GM23248 (cell line): ENCODE measurements at places on chromosomes 4 and X. TPM values are rescaled to one million over a fixed set of nuclear protein-coding genes. Genes with fewer than 3 reads are reported as not detected.

OTC gene
- not detected in 2 replicates for total RNA-seq

DNA sequence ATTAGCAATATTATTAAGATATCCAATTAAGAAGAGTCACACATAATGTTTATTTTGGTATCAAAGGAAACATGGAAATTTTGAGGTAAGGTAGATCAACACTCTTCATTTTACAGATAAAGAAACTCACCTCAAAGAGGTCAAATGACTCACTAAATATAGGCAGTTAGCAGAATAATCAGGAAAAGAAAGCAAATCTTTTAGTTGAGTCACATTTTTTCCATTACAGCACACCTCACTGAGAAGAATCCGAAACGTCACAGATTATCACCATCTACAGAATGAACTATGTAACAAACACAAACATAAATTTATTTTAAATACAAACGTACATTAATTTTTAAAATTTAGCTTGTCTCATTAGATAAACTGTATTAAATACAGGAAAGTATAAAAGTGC, 70.1 kb downstream of the TMEM47 start:
- DNase-seq, result no peak

DNA sequence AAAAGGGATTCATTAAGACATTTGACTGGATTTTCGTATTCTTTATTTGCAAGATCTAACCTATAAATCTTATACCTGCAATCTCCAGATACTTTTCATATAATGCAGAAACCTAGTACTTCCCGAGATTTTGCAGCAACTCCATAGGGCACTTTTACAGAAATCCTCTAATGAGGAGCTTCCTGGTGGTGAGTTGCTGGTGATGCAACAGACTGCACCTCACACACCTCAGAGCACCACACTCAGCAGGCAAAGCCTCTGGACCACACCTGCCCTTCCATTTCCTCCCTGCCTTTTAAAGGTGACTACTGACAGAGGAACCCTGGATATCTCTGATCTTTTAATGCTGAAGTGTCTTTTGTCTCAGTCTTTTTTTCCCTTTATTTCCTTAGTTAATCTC, 289.4 kb downstream of the TRAM1L1 start:
- DNase-seq, result no peak

ADH4 gene
- total RNA-seq, result not detected in 2 replicates

DNA sequence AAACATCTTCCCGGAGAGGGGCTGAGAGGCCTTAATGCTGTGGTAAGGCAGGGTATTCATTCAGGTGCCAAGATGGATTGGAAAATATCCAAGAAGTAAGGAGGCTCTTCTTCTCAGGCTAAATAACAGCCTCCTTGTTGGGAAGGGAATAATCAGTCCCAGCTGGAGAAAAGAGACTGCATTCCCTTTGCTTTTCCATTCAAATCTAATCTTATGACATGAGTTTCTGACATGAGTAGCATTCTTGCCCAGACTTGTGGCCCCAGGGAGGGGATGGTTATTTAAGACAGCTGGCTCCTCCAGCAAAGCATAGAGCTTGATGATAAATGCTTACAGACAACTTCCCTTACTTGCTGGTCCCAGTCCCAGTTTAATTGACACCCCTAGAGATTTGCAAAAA, 98.3 kb downstream of the DCLK2 start:
- peak; percentile 32 for DNase-seq
